Calu3 (cell line): ENCODE measurements at places on chromosomes 13 and 19.

- no peak for DNase-seq
Measured at GRCh38 chr19:16111909-16112752, 442 bp downstream of the RAB8A start.

DNA sequence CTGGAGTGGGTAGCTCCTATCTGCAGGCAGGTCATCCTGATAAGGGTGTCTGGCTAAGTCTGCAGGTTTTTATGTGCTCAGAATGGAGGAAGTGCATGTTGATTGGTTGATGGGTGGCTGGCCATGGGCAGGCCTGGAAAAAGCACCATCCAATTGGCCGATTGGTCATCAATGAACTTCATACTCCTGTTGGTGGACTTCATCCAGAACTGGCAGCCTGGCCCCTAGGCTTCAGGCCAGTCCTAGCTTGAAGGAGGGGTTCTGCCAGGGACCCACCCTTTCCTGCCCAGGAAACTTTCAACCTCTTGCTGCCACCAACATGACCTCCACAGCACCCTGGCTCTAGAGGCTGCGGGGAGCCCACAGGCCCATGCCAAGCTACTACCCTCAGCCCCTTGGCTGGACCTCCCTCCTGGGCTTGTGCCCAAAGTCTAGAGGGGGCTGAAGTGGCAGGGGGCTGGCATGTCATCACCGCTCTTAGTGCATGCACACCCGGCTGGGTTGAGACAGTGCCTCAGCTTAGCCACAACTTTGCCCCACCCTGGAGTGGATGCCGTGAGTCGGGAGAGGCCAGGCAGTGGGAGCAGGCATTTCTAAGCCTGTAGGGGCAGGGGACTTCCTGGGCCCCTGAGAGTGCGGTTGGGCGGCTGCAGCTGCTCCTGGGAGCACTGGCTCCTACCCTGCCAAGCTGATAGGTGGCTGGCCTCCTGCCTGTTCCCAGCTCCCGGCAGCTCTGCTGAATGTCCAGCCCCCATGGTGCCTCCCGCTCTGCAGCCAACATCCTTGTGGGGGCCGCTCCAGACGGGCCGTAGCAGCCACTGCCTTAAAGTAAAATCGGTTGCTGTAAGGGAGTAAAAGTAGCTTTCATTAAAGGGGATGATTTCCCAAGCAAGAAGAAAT lies 13.2 kb downstream of the DNAJC15 start:
- DNase-seq = no peak

DNA sequence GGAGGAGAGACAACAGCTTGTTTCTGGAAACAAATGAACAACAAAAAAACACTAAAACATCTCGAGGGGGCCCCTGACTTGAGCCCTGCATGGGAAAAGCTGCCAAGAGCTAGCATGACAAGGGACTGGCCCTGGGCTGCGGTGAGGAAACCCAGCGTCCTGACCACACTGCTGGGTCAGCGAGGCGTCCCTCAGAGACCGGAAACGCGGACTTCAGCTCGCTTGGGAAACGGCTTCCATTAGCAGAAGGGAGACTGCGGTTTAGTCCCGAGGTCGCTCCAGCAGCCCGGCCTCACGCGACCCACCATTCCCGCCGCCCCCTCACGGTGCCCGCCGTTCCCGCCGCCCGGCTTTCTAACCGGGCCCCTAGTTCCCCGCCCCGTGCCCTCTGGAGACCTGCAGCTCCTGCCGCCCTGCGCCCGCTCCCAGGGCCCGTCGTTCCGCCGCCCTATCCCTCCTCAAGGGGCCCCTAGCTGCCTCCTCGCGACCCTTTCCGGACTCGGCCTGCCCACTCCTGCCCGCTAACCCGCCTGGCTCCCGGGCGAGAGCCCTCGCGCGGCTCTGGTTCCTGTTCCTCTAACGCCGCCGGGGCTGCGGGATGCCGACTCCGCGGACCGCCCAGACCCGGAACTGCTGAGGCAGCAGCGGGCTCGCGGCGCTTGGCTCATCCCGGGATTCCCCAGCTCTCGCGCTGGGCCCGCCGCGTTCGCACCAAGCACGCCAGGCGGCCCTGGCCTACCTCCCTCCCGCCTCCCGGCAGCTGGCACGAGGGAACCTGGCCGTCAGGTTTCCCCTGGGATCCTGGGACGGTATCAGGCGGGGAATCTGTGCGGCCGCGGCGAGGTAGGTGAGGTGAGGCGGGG lies at the start of gene CCDC122:
TSS of gene CCDC122 (minus strand) at position 849 of the 863 bp plus-strand sequence. CDS start 10,364 bp downstream, outside the sequence.
- DNase-seq = peak; percentile 79

- no peak for DNase-seq
Measured at GRCh38 chr19:7631577-7631976, 1.9 kb downstream of the PCP2 start.

DNA sequence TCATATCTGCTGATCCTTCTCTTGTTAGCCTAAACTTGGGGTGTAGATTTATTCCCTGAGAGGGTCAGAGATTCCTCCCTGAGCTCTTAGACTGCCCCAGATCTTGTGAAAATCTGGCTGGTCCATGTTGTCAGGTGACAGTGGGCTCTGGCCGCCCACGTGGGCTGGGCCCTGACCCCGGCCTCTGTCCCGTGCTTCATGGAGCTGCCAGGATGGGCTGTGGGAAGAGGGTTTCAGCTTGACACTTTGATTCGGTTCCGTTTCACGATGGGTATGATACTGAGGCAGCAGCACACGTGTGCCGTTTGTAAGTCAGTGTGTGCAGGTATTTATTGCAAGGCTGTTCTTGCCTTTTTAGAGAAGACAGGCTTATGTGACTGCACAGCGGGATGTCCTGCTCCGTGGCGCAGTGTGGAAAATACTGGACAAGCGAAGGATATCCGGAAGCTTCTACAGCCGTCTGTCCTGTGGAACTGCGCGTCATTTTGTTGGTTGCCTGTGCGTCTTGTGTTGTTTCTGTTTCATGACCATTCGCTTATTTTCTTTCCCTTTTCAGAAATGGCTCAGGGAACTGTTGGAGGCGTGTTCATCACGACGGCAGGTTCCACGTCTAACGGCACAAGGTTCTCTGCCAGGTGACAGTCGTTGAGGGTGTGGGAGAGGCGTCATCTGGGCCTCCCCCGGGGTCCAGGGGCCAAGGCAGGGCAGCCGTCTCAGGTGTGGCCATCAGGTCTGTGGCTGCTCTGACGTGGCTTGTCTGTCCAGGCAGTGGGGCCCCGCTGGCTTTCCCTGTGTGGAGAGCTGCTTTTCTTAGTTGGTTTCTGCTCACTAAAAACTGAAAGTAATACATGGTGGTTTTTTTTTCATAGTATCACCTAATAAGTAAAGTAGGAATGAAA lies 20.5 kb downstream of the ATP4B start:
- no peak for DNase-seq

DNA sequence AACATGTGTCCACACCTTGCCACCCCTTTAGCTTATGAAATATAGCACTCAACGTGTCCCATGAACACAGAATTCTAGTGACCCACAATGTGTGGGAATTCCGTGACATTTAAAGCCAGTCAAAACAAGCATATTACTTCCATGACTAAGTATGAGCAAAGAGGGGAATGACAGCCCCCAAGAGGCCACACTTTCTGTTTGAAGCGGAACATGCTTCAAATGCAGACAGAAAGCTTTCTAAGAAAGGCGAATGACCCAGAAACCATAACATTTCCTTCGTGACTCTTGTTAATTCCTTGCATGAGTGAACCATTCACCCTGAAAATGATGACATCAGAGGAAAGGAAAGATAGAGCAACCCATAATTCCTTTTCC lies 122.0 kb upstream of the FNDC3A start:
- DNase-seq = no peak

- DNase-seq = no peak
Measured at GRCh38 chr13:80010286-80010831, 330.6 kb downstream of the SPRY2 start.

GRCh38 chr19:1014161-1015060 lies 6.5 kb downstream of the TMEM259 start:
- no peak for DNase-seq

DNA sequence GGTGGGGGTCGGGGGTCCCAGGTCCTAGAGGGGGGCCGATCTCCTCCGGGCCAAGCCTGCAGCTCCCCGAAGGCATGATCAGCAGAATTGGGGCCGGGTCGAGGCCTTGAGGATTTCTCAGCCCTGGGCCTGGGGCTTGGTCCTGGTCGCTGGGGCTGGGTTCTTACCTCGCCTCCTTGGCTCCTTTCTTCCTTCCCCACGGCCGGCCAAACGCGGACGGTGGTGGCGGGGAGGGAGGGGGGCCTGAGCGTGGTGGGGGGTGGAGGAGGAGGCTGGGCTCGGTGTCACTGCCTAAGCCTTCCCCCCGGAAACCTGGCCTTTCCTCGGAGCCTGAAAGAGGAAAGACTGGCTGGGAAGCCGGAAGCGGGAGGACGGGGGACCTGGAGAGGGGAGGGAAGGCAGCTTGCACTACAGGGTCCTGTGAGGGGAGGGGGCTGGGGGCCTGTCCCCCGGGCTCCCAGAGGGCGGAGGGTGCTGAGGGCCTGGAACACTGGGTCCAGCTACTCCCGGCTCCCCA lies at the start of gene ZNF579:
TSS of gene ZNF579 (minus strand) at position 221 of the 517 bp plus-strand sequence. CDS start 1,209 bp downstream, outside the sequence.
- peak; percentile 95 for DNase-seq

DNA sequence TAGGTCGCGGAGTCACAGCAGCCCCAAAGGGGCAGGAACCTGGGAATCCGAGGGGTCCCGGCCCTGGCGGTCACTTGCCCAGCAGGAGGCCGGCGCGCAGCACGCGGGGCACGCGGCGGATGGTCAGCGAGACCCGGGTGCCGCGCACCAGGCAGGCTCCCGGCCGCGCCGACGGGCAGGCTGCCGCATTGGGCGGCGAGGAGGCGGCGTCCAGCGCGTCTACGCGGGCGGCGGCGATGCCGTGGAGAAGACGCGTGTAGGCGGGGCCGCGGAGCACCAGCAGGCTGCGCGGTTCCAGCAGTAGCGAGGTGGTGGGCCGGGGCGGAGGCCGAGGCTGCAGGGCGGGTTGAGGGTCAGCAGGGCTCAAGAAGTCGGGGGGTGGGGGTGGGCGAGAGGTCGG lies 607 bp upstream of the SYNE4 start:
- DNase-seq = peak; percentile 75

- DNase-seq = no peak
Measured at GRCh38 chr13:46717275-46717674, 79.7 kb downstream of the ESD start.

DNA sequence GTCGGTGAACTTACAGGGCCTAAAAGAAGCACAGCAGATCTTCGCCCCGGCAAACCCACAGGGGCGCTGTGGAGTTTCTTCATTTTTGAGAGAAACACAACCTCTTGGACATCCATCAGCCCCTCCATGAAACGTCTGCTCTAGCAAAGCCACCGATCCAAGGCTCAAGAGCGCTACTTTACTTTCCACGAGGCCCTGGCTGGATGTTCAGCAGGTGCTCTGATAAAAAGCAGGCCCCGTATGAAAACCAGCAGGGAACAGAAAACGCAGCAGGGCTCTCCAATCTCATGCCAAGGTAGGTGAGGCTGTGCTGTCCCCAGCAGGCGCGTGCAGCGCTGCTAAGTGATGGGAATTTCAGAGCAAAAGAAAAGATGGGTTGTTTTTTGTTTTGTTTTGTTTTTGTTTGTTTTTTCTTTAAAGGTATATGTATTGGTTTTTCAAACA lies 86.7 kb downstream of the IRS2 start:
- DNase-seq = no peak

- DNase-seq = no peak
Measured at GRCh38 chr19:40623403-40624251, 22.5 kb downstream of the LTBP4 start.

DNA sequence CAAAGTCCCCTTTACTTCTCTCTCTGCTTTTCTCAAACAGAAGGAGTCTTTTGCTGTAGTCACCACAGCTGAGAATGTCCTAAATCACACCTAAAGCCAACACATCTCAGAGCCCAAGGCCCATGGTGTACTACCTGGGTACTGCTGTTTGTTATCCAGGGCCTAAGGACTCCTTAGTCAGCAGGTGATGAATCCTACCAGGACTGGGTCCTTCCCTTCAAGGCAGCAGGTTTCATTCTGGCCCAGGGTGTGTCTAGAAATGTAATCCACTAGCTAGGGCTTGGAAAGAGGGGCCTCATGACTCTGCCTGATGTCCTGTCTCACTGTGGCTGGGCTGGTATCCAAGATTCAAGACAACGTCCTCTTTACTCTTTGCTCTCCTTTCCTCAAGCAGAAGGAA lies 36.2 kb upstream of the ENOX1 start:
- no peak for DNase-seq

DNA sequence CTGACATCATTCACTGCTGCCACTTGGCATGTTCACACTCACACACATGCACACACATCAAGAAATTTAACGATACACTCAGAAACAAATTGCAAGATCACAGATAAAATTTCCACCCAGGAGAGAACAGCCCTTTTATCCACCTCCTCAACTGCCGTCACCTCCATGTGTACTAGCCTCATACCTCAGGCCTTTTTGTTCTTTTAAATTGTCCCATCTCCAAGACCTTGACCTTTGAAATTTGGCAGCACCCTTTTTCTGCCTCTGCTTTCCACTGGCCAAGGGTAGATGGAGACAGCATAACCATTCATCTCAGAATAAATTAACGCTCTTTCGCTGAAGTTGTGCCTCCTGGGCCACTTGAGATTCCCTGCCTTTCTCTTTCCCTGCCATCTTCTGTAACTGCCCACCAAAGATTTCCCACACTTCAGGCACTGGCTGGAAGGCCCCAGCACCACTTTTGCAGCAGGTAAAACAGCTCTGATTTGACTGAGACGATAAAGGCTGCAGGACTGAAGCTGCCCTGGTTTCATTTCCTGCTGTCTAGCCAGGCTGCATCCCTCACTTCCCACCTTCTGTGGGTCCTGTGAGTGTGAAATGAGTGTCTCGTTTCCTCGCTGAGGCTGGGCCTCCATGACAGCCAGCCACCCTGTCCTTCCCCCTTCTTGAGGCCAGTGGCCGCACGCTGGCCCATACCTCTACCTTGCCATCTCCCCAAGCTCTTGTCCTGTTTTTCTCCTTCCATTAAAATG lies 39.3 kb downstream of the MBNL2 start:
- no peak for DNase-seq

DNA sequence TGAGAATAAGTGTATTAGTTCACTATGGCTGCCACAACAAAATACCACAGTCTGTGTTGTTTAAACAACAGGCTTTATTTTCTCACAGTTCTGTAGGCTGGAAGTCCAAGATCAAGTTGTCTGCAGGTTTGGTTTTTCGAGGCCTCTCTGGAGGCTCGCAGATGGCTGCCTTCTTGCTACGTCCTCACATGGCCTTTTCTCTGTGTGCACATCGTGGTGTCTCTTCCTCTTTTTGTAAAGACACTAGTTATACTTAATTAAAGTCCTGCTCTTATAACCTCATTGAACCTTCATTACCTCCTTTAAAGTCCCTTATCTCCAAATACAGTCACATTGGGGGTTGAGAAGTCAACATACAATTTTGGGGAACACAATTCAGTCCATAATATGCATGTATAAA lies 10.6 kb downstream of the CSNK1A1L start:
- DNase-seq = no peak

DNA sequence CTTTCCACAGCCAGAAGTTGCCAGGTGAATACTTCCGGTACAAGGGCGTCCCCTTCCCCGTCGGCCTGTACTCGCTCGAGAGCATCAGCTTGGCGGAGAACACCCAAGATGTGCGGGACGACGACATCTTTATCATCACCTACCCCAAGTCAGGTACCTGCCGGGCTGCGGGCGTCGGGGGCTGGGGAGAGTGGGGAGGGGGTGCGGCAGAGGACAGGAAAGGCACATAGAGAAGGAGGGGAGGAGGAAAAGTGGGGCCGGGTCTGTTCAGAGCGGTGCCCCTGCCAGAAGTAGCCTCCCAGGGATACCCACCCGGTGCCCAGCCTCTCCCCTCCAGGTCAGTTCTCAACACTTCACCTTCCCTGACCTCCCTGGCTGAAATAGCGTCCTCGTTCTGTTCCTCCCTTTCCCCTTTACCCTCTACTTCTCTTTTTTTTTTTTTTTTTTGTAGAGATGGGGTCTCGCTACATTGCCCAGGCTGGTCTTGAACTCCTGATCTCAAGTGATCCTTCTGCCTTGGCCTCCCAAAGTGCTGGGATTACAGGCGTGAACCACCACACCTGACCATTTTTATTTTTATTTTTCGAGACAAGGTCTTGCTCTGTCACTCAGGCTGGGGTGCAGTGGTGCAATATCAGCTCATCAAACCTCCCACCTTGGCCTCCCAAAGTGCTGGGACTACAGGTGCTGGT lies 24.1 kb downstream of the SULT2B1 start:
- no peak for DNase-seq
